ENCODE measurements at places on chromosomes 7 and 10.

GRCh38 chr7:75010036-75010435, 45.5 kb downstream of the CASTOR2 start:
- no peak for DNase-seq

- no peak for DNase-seq
Measured at GRCh38 chr10:124221356-124222317, 128.2 kb upstream of the CHST15 start.

- DNase-seq = no peak
Measured at GRCh38 chr10:71031603-71032002, 143.2 kb upstream of the PCBD1 start.

DNA sequence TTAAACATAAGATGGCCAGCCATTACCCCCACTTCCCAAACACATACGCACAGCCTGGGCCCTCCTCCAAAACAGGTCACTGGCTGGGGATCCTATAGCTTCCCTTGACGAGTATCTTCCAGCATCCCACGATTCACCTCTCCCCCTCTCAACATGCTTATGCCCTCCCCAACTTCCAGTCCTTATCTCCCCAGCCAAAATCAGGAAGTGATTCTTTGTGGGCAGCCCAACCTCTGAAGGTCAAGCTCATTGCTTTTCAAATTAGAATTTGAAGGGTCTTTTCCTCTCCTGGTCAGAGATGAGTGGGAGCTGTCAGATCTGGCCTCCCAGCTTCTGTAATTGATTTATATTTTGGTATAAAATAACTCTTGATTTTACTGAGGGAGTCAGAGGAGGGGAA, 133.6 kb downstream of the ATXN7L1 start:
- no peak for DNase-seq

DNA sequence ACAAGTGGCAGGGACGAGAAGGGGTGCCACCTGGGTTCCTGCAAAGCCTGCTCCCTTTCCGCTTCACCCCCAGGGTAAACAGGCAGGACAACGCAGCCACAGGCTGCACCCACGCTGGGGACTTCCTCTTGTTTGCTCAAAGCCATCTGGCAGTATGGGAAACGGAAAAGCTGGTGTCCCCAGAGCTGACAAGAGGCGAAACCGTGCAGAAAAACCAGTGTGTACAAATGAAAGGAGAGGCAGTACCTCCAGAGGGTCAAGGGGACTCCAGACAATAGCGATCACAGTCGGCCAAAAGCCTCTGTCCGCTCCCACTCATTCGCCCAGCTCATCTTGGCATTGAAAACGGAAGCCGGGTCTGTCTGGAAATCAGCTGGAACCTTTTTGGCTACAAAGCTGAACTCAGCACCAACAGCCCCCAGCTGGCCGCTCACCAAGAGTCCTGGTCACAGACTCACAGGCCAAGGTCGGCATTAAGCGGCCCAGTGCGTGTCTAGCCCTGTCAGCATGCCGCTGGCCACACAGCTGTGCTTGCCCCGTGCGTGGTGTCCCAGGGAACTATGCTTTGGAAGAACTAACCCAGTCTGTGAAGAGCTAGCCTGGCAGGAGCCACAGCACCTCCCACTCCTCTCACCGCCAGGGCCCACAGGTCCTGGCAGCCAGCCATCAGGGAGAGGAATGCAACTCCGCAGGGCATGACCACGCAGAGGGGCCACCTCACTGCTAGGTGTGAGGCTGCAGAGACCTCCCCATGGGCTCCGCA, 10.4 kb downstream of the TNS3 start:
- DNase-seq = no peak

DNA sequence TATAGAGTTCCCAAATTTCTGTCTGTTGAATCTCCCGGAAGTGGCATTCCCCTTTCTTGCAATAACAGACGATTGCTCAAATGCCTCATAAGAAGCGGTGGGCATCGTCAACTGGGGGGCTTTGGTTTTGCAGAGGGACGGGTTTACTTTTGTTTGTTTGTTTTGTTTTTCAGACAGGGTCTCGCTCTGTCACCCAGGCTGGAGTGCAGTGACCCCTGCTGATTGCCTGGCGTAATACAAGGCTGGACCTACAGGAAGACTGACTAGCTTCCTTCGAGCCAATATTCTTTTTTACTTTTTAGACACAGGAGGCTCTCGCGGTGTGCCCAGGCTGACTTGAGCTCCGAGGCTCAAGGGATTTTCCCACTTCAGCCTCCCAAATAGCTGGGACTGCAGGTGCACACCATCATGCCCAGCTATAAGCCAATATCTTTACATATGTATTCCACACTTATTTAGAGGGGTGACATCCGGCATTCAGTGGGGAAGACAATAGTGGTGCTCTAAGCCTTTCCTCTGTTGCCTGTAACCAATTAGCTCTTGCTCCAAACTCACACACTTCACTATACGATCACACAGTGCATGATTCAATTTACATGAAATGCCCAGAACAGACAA, 58.1 kb downstream of the FHIP2A start:
- no peak for DNase-seq

DNA sequence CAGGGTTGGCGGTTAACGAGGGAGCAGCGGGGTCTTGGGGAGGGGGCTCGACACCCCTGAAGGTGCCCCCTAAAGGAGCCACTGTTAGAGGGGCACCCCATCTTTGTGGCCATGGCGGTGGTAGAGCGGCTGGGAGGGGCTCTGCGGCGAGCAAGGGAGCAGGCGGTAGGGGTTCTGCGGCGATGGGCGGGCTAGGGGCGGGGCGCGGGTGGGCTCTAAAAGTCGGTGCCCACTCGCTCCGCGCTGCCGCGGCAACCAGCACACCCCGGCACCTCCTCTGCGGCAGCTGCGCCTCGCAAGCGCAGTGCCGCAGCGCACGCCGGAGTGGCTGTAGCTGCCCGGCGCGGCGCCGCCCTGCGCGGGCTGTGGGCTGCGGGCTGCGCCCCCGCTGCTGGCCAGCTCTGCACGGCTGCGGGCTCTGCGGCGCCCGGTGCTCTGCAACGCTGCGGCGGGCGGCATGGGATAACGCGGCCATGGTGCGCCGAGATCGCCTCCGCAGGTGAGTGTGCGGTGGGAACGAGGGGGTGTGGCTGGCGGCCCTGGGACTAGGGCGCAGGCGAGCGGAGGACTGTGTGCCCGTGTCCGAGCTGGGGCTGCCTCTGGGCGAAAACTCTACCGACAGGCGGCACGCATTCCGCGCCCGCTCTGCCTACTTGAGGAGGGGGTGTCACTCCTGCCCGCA, at the start of gene MEST:
MEST (plus strand) TSS at position 245 of the 682 bp plus-strand sequence; CDS start at position 474, 229 bp downstream.
- no peak for DNase-seq

GRCh38 chr7:143289421-143289820, 1.3 kb downstream of the CASP2 start:
- no peak for DNase-seq

GRCh38 chr10:30687698-30688213, 58.2 kb upstream of the LYZL2 start:
- DNase-seq = no peak

GRCh38 chr7:7176406-7177043, 5.8 kb upstream of the C1GALT1 start:
- DNase-seq = no peak

- no peak for DNase-seq
Measured at GRCh38 chr10:79099898-79100448, 31.2 kb downstream of the ZMIZ1 start.

- no peak for DNase-seq
Measured at GRCh38 chr7:71470326-71470725, 338.4 kb downstream of the GALNT17 start.

DNA sequence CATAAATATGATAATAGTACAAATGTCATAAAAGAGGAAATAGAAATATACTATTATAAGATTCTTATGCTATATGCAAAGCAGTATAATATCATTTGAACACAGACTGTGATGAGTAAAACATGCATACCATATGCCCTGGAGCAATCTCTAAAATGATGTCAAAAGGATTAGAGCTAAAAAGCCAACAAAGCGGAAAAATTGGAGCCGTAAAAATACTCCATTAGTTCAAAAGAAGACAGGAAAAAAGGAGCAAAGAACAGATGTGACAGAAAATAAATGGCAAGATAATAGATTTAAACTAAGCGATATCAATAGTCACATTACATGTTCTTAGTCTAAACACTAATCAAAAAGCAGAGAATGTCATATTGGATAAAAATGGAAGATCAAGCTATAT, 191.0 kb upstream of the PLPP4 start:
- DNase-seq = no peak

- DNase-seq = no peak
Measured at GRCh38 chr7:38671911-38672905, 41.0 kb upstream of the AMPH start.

GRCh38 chr10:33706191-33706590, 371.7 kb upstream of the NRP1 start:
- DNase-seq = no peak

DNA sequence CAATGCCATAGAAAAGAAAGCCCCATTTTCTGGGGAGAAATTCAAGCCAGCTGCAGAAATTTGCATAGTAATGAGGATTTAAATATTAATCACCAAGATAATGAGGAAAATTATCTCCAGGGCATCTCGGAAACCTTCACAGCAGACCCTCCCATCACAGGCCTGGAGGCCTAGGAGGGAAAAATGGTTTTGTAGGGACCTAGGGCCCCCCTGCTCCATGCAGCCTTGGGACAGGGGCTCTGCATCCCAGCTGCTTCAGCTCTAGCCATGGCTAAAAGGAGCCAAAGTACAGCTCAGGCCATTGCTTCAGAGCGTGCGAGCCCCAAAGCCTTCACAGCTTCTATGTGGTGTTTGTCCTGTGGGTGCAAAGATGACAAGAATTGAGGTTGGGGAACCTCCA, 46.6 kb upstream of the VOPP1 start:
- no peak for DNase-seq

DNA sequence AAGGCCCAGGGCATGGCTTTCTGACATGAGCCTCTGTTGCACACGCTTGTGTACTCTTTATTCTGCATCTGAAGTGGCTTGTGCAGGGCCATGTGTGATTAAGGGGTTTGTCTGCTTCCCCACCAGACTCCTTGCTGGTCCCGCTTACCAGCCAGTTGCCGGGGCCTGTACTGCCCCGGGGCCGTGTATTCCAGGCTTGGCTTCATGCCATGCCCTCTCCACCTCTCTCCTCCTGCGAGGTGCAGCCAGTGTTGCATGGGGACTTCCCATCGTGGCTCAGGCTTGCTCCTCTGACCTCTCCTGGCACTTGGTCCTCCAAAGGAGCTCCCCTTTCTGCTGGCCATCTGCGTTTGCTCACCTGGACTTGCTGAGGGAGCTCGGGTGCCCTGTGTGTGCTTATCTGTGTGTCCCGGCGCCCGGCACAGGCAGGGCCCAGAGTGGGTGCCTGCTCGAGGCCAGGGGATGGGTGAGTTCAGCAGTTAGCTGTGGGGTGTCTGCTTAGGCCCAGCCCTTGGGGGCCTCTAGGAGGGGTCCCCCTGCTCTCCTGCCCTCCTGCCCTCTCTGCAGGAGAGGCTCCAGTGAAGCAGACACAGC, 11.0 kb upstream of the C10orf143 start:
- no peak for DNase-seq

DNA sequence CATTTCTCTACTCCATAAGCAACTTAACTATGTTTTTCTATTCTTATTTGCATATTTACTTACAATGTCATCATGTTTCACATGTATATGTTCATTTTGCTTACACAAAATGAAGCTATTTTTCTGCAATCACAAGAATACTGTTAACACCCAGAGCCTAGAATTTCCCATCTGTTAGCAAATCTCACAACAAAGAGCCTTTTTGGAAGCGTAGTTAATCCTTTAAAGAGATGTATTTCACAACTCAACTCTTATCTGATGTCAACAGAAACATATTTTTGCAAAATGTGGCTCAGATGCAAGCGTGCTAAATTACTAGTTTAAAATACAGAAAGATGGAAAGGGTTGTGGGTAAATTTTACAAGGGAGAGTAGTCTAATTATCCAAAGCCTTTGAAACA, 110.6 kb upstream of the COL1A2 start:
- DNase-seq = no peak

DNA sequence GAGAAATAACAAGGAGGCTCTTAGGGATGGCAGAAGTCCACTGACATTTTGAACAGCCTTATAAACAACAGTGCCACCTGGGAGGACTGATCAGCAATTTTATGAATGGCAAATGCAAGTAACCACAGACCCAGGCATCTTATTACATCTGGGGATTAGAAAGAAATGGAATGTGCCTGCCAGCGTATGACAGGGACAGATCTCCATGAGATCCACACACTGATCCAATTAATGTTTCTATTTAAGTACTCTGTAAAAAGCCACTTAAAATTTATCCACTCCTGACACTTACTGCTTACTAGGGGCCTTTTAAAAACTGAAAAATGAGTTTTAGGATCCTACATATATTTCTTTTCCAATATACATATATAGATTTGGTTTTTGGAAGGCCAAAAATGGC, 28.6 kb downstream of the PARD3 start:
- DNase-seq = no peak

GRCh38 chr10:62627983-62628382, 176.5 kb upstream of the ADO start:
- DNase-seq = no peak

DNA sequence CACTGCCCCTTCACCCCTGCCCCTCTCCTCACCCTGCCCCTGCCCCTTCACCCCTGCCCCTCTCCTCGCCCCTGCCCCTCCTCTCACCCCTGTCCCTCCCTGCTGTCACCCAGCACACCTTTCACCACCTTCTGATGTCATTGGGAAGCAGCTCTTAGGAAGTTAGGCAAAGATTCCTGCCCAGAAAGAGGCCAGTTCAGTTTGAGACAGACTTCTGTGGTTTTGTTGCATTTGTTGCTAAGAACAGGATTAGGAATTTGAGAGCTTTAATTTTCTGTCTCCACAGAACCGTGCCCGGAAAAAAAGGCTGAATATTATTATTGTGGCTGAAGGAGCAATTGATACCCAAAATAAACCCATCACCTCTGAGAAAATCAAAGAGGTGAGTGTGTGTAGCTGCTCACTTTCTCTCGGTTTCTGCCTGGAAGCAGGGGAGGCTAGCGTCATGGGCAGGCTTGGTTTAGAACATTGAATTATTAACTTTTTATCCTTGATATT, 39.6 kb downstream of the PFKP start:
- DNase-seq = no peak

DNA sequence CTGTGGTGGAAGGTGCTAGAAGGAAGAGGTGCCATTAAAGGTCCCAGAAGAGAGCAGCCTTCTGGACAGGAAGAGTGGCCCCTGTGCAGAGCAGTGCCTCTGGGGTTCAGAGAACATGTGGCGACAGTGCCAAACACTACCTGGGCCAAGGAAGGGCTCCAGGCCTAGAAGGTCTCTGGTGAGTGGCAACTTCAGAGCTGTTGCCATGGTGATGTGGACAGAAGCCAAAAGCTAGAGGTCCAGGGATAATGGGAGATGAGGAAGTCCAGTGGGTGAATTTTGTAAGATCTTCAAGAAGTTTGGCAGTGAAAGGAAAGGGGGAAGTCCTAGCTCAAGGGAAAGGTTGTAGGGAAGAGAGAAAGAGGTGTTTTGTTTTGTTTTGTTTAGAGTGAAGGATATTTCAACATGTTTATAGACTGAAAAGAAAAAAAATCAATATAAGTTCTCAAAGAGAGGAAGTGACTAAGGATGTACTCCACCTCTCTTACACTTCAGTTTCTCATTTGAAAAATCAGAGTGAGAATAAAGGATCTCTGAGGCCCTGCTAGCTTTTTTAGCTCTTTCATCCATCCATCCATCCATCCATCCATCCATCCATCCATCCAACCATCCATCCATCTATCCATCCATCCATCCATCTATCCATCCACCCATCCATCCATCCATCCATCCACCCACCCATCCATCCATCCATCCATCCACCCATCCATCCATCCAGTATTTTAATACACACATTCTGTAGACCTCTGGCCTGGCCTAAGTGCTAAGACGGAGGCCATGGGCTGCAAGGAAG, 77.1 kb upstream of the DUSP5 start:
- no peak for DNase-seq

Measured in esophagus squamous epithelium (tissue), 5 donors.